ENCODE measurements at places on chromosomes 6 and 20.
A peak's percentile ranks its signal among the peaks of the same experiment; 100 is the strongest.

DNA sequence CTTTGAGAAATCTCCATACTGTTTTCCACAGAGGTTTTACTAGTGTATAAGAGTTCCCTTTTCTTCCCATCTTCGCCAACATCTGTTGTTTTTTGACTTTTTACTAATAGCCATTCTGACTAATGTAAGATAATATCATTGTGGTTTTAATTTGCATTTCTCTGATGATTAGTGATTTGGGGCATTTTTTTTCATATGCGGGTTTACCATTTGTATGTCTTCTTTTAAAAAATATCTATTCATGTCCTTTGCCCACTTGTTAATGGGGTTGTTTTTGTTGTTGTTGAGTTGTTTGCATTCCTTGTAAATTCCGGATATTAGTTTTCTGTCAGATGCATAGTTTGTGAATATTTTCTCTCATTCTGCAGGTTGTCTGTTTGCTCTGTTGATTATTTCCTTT lies 167.1 kb downstream of the PRL start:
- DNase-seq, result no peak

DNA sequence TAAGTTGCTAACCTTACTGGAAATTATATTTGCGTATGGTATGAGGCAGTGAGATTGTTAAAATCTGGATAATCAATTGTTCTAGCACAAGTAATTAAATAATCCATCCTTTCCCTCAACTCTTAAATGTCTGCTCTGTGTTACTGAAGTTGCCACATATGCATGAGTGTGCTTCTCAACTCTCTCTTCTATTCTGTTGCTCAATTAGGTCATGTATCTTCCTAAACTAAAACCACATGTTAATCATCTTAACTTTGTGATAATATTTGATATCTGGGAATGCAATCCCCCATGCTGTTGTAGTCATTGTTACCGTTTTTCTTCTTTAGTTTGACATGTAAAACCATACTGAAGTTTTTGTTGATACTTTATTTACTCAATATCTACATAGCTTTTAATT lies 63.5 kb upstream of the STMND1 start:
- no peak for DNase-seq

GRCh38 chr20:25468126-25469075 lies 60.9 kb downstream of the GINS1 start:
- no peak for DNase-seq

DNA sequence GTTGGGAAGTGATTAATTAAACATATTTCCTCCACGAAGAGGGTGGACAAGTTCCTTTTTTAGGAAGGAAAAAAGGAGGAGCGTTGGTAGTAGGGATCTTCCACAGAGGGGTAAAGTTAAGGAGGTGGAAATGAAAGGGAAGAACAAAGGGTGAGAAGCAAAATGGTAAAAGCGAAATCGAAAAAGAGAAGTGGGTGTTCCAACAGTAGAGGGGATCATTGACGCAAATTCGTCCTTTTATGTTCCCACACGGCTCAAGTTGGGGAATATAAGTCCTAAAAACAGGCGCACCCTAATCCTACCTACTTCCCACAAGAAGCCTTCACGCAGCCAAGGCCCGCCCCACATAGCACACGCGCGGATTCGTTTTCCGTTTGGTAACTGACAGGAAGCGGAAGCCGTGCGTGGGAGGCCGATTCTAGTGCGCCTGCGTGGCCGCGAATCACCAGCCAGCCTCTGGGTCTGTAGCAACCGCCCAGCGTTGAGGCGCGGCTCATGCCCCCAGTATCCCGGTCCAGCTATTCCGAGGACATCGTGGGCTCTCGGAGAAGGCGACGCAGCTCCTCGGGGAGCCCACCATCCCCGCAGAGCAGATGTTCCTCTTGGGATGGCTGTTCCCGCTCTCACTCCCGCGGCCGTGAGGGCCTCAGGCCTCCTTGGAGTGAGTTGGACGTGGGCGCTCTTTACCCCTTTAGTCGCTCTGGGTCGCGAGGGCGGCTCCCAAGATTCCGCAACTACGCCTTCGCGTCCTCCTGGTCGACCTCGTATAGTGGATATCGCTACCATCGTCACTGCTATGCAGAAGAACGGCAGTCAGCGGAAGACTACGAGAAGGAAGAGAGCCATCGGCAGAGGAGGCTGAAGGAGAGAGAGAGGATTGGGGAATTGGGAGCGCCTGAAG lies at the start of gene NKAPL:
Gene NKAPL, plus strand, starts transcription at position 421 of the 901 bp plus-strand sequence. Its CDS starts 75 bp downstream, at position 496.
- peak; percentile 22 for DNase-seq

DNA sequence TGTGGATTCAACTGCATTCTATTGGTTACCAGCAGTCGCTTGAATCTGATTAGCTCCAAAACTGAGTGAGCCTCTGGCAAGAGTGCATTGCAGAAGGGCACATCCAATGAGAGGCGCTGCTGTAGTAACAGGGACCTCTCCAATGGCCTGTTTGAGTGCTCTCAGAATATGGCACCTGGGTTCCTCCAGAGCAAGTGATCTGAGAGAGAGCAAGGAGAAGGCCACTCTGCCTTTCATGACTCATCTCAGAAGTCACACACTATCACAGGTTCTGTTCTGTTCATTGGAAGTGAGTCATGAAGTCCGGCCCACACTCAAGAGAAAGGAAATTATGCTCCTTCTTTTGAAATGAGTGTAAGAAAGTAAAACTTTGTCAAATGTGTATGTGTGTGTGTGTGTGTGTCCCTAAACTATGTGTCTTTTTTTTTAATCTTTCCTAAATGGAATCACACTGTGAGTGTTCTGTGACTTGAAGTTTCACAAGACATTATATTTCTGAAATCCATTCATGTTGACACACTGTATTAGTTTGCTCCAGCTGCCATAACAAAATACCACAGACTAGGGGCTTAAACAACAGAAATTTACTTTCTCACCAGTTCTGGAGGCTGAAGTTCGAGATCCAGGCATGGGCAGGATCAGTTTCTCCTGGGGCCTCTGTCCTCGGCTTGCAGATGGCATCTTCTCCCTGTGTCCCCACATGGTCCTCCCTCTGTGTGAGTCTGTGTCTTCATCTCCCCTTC lies 138.3 kb upstream of the CDYL start:
- DNase-seq, result no peak

DNA sequence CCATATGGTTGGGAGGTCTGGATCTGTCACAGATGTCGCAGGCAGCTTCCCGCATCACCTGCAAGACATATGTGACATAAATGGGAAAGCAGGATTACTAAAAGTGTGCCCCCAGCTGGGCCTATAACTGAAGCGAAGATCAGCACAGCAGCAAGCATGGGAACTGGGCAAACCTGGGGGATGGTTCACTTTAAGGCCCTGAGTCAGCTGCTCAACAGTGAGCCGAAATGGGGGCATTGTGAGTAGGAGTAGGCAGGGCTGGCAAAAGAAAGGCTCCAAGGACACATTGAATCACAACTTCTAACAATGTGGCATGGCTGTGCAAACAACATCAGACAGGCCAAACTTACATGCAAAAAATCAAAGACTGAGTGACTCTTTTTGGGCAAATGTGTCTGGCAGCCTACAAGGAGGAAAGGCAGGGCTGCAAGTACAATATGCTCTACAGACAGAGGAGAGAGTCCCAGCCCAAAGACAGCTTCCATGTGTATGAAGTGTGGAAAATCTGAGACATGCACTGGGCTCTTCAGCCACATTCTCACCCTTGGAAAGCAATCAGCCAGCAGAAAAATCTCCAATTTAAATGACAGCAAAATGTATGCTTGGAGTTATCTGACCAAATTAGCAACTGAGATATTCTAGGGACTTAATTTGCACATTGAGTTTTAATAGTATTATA lies 531.0 kb upstream of the MMS22L start:
- no peak for DNase-seq

DNA sequence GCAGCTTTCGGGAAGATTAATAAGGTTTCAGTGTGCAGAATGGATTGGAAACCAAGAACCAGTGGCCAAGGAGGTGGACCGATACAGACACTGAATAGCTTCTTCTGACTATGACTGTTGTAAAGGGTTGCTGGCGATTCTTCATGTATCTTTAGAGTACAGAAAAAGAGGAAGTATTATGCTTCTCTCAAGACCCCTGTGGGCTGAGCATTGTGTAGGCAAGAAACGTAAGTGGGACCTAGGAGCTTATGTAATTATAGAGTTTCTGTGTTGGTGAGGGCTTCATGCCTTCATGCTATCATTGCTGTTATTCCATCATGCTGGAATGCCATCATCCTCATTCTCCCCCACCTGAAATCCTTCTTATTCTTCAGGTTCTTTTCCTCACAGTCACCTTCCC lies 105.4 kb upstream of the AKIRIN2 start:
- no peak for DNase-seq

Measured in activated effector memory CD4-positive, alpha-beta T cell treated with Interleukin-2 at 50 U/mL for 16 hours (primary cell).